ENCODE measurements at places on chromosomes 5 and 9.
A peak's percentile ranks its signal among the peaks of the same experiment; 100 is the strongest.

GRCh38 chr9:126123927-126124326 is 202.7 kb upstream of the MVB12B start:
- no peak for ATAC-seq

- ATAC-seq, result no peak
Observed at GRCh38 chr9:83061990-83062650, 822 bp downstream of the RASEF start.

DNA sequence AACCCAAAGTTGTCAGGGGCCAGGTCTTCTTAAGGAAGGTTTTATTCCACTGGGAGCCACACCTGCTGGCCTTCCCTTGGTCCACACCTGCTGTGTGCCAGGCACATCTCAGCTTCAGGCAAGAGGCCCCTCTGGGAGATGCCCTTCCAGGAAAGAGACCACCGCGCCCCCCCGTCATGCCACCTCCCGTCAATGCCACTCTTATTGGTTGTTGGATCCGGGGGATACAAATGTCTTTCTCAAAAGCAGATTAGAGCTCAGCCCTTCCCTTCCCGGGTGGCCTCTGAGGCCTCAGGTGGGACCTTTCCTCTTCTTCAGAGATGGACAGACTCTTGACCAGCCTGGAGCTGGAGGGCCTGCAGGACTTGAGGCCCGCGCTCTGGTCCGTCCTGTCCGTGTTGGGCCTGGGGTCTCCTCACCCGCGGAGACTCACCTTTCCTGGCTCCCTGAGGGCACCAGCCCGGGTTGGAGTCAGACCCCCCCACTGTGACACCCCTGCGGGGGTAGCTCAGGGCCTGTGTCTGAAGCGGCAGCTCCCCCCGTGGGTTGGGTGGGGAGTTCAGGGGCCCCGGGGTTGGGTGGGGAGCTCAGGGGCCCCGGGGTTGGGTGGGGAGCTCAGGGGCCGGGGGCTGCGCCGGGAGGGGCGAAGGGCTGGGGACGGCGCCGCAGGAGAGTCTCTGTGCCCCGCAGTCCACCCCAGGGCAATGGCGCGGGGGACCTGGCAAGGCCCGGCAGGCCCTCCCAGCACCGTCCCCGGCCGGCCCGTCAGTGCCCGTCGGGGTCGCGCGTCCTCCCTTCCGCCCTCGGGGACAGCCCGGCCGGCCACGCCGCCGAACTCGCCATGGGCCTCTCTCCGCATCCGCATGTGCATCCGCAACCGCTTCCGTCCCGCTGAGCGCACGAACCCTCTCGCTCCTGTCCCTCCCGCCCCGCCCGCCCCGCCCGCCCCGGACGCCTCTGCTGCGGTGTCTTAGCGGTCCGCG is 3.7 kb upstream of the SLC9A3 start:
- peak; percentile 37 for ATAC-seq

DNA sequence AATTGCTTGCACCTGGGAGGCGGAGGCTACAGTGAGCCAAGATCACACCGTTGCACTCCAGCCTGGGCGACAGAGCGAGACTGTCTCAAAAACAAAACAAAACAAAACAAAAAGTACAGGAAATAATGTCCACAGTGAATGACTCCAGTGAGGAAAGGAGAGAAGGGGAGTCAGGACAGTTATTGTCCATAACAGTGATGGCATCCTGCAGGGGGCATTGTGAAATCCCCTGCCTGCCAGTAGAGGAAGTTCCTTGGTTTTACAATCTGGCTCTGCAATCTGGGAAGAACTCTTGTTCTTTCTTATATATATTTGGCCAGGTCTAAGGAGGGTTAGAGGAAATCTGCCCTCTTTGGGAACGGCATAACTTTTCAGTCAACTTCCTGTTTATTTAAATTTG is 8.2 kb downstream of the SH3GL2 start:
- no peak for ATAC-seq

- ATAC-seq, result no peak
Observed at GRCh38 chr9:124005029-124005771, 6.4 kb upstream of the LHX2 start.

DNA sequence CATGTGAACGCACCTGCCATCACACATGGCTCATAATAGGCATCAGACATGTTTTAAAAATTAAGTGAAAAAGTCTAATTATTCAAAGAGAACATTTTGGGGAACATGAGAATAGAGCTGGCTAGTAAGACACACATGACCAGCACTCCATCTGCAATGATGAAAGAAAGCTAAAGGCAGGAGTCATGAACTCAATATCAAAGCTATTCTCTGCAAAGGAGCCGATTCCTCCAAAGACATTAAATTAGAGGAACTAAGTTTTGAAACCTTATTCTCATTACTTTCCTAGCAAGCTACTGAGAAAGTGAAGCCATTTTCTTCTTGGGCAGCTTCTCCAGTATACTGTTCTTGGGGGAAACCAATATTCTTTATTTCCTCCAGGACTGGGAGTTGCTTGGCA is 172.0 kb downstream of the CRB2 start:
- no peak for ATAC-seq

DNA sequence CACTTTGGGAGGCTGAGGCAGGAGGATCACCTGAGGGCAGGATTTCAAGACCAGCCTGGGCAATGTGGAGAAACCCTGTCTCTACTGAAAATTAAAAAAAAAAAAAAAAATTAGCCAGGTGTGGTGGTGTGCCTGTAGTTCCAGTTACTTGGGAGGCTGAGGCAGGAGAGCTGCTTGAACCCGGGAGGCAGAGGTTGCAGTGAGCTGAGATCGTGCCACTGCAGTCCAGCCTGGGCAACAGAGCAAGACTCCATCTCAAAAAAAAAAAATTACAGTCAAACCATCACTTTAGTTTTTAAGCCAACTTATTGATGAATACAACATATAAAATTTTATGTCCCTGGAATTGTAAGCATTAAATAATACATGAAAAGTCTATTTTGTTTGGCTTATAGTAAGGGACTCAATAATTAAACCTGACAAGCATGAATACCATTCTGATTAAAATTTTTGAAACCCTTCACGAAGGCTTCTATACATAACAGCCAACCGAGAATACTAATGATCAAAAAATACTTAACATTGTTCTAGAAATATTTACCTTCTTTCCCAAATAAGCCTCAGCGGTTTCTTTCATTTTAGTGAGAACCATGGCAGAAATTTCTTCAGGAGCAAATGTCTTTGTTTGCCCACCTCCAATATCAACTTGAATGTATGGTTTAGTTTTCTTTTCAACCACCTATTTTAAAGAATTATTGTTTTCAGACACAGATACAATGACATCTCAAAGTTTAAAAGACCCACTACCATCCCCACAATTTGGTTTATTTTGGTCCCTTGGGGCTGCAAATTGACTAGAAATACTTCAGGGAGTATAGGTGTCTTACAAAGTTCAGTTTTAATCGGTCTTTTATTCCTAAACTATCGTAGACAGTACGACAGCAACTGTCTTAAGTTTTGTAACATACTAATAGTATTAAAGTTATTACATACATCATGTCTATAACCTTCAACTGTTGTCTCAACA is 1.2 kb downstream of the HSPA5 start:
- ATAC-seq, result no peak

DNA sequence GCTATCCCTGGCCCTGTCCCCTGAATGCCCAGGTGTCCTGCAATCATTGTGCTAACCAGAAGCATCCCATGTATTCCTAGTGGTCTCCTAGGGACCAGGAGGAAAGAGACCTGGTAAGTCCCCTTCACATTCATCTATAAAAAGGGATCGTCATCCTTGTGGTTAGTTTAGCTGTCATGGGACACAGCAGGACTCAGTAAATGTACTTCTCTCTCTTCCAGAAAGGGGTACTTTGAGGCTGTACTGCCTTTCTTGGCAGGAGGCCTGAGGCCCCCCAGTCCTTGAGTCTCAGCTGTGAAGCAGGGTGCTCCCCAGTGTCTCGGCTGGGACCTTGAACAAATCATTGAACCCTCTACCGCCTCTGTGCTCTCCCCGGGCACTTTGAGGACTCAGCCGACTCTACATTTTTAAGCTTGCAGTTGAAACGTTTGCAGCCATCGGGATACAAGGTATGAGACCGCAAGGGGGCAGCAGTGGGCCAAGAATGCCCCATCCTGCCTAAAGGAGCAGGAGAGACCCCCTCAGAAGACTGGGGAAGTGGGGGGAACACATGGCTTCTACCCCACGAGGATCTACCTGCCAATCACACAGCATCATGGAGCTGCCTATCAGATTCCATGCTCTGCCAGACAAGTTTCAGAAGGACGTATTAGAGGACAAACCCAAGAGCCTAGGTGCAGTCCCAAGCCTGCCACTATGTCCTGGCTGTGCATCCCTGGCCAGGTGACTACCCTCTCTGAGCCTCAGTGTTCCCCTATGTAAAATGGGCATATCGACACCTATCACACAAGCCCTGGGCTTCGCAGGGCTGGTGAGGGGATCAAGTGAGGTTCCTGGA is 2.4 kb upstream of the PHYKPL start:
- ATAC-seq, result peak; percentile 22

- ATAC-seq, result no peak
Observed at GRCh38 chr9:81791076-81791475, 101.7 kb upstream of the TLE1 start.

DNA sequence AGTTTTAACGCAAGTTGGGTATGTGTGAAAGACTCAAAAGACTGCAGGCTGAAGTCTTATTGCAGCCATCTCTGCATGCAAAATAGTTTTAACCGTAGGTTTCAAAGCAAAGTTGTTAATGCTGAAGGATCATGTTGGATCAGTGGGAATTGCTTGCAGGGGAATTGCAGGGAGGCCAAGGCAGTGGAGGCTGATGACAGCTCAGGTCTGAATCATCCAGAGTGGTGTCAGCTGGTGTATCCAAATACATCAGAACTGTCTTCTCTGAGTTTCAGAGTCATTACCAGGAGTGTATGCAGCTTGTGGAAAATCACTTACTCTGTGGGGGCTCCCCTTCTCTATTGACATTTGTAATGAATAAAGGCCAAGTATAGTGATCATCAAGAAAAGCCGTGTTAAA is 435.7 kb downstream of the SH3GL2 start:
- ATAC-seq, result no peak

DNA sequence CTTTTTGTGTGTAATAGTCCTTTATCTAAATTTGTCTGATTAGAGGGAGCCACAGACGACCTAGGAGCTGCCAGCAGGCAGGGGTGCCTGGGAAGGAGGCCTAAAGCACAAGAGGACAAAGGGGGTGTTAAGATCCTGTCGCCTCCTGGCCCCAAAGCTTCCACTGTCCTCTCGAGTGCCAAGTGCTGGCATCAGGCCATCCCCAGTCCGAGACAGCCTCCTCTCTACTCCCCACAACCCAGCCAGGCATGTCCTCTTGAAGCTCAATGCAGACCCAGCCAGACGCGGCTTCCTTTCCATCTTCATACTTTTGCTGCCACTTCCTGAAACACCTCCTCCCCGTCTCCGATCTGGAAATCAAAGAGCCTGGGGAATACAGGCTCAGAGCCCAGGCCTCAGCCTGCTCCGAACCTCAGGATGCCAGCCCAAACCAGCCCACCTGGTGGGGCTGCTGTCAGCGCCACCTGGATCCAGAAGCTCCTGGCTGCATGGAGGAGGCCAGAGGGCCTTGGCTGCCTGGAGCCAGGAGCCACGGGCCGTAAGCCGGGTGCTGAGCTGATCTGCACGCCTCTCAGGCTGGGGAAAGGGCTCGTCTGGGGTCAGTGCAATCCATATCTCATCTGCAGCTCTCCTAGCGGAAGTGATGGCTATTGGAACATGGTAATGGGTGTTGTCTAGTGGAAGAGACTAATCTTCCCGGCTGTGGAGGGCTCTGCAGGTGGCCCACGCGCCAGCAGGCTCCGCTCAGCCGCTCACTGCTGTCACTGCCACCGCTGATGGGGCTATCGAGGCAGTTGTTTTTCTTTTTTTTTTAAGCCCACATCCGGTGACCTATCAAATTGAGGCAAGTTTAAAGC is 60.2 kb upstream of the FUBP3 start:
- peak; percentile 22 for ATAC-seq

GRCh38 chr9:35814106-35814840 is 569 bp downstream of the HINT2 start:
- ATAC-seq, result peak; percentile 56

DNA sequence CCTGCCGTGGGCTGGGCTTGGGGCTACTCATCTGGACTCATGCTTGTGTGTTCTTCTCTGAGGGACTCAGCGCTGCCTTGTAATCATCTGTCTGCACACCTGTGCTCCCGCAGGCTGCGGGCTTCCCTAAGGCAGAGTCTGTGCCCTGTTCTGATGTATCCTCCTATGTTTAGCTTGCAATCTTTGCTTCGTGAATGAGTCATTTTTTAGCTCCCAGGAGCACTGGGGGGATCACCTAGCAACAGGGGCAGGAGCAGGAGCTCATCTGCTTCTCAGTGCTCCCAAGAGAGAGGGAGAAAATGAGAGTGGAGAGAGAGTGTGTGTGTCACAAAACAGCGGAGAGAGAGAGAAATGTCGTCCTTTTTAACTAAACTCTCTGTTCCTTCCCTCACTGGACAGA is 202.4 kb upstream of the ZNF618 start:
- no peak for ATAC-seq

- ATAC-seq, result no peak
Observed at GRCh38 chr5:82561797-82562196, 283.6 kb upstream of the RPS23 start.

GRCh38 chr9:114093761-114094505 is 5.2 kb downstream of the KIF12 start:
- no peak for ATAC-seq

DNA sequence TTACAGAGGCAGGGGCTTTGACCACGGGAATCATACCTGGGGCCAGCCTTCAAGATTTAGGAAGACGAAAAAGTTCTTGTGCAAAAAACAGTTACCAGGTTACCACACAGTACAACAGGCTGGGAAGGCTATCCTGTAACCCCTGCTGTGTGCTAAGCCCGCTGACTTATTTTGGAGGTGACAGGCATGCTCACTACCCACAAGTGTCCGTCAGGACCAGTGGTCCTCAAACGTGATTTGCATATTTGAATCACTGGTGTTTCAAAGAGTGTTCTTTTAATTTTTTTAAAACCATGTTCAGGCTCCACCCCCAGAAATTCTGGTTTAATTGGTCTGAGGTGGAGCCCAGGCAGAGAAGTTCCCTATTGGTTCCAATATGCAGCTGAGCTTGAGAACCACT is 146.6 kb downstream of the TTLL11 start:
- peak; percentile 70 for ATAC-seq

GRCh38 chr5:176736301-176736930 is 73.9 kb upstream of the UNC5A start:
- ATAC-seq, result no peak

GRCh38 chr5:177310757-177311391 is 824 bp downstream of the MXD3 start:
- peak; percentile 34 for ATAC-seq

GRCh38 chr9:102550266-102550665 is 444.9 kb upstream of the CYLC2 start:
- ATAC-seq, result no peak

GRCh38 chr9:136666372-136667213 is 3.9 kb downstream of the EGFL7 start:
- ATAC-seq, result no peak

GRCh38 chr9:1946526-1947283 is 68.4 kb upstream of the SMARCA2 start:
- ATAC-seq, result no peak

GRCh38 chr5:81530919-81531318 is 137.0 kb upstream of the ACOT12 start:
- no peak for ATAC-seq

GRCh38 chr9:121968056-121968455 is 125.1 kb downstream of the TTLL11 start:
- ATAC-seq, result no peak
